ENCODE measurements at places on chromosomes 4 and X. TPM values are rescaled to one million over a fixed set of nuclear protein-coding genes. Genes with fewer than 3 reads are reported as not detected.

Gene SSX4
- not detected for total RNA-seq

Gene MSANTD1
- total RNA-seq, result 0.64 TPM

Gene ZNF711
- 0.48 TPM for total RNA-seq

Gene GAGE1
- not detected for total RNA-seq

Gene ANXA3
- not detected for total RNA-seq

Gene P2RY10
- 55.6 TPM for total RNA-seq

Gene ALB
- not detected for total RNA-seq

Gene FABP2
- not detected for total RNA-seq
